ENCODE measurements at places on chromosomes 7 and 10.

- no peak for DNase-seq
Measured at GRCh38 chr7:148807436-148807835, 76.7 kb downstream of the EZH2 start.

- DNase-seq, result no peak
Measured at GRCh38 chr7:50542132-50542531, 23.1 kb downstream of the DDC start.

GRCh38 chr10:22554461-22555182 is 159.8 kb downstream of the PIP4K2A start:
- DNase-seq, result peak; percentile 29

- DNase-seq, result no peak
Measured at GRCh38 chr10:1375346-1376170, 319.4 kb downstream of the WDR37 start.

Measured in AG04449 (cell line).